Activated naive CD8-positive, alpha-beta T cell treated with anti-CD3 and anti-CD28 coated beads for 36 hours (primary cell): ENCODE measurements at places on chromosomes 5 and 9. TPM values are rescaled to one million over a fixed set of nuclear protein-coding genes. Genes with fewer than 3 reads are reported as not detected.

DNA sequence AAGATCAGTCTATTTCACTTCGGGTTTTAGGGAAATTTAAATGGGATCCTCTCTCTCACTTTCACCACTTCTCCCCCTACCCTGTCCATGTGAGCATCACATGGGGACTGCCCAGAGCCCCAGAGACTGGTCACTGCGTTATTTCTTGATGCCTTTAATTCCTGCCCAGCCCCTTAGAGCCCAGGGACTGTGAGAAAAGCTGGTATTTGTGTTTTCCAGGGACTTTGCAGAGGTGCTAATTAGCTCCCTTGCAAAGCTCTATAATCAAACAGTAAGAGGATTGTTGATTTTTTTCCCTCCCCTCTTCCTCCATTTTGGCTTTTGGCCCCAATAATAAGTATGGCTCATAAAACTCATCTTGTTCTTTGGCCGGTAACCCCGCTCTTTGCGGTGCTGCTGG is 35.6 kb downstream of the NTRK2 start:
- no peak for DNase-seq

DNA sequence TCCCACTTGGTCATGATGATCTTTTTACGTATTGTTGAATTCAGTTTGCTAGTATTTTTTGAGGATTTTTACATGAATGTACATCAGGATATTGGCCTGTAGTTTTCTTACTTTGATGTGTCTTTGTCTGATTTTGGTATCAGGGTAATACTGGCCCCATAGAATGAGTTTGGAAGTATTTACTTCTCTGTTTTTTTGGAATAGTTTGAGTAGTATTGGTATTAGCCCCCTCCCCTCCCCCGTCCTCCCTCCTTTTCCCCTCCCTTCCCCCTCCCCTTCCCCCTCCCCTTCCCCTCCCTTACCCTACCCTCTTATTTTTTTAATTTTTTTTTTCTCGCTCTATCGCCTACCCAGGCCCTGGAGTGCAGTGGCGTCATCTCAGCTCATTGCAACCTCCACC is 10.3 kb downstream of the CDK7 start:
- no peak for DNase-seq

DNA sequence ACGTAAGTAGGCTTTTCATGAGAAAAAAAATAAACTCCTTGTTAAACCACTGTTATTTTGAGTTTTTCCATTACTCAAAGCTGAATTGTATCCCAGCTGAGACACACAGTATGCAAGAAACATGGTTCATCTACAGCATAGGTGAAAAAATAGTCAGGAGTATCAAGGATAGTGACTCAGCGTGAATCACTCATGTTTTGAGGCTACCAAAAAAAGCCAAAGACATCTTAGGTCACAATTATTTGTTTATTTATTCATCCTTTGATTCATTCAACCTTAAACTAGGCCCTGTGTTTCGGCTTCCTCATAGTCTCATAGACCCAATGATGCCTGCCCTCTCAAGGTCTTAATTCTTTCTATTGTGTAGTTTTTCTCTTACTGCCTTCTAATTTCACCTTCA is 32.9 kb upstream of the STX17 start:
- no peak for DNase-seq

DNA sequence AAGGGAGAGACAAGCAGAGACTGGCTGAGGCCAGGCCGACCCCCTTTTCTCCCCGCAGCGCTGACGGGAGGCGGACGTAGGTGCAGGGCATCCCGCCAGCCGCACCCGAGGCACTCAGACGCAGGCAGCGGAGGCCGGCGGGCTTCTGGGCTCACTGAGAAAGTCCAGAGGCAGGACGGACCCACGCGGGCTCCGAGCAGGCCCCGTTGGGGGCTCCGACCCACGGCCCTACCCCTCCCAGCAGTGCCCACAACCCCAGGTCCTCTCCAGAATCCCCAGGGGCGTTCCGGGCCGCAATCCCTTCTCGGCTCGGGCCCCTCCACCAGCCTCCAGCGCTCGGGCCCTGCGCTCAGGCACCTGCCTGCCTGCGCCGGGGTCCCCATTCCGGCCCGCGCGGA is 543 bp downstream of the MTMR12 start:
- DNase-seq: peak; percentile 59

DNA sequence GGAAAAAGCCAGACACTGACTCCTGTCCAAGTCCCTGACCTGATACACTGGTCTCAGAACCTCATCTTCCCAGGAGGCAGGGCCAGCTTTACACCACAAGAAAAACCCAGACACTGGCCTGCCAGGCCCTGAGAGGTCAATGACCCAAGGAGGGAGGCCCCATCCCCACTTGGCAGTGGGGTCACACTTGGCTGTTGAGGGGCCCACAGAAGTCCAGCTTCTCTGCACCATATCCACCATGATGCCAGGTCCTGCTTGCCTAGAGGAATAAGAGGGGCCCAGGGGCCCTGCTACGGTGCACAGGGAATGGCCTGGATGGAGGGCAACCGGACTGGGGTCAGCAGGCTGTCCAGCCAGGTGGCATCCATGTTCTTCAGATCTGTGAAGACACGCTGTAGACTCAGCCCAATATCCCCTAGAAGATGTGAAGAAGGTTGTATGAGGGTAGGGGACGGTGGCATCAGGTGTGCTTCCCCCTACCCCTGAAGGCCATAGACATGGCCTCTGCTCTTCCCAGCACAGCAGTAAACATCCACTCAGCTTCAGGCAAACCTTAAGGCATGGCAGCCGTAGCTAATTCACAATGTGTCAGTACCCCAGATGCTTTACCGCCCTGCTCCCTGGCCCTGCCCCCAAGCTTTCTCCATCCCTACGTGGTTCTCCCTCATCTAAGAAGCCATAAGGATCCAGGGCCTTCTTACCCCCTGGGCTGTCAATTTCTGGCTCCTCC is 6.7 kb downstream of the IRF1 start:
- DNase-seq: no peak

GRCh38 chr5:17056141-17056631 is 120.1 kb upstream of the MYO10 start:
- no peak for DNase-seq

- no peak for DNase-seq
Observed at GRCh38 chr5:158054223-158055110, 195.5 kb upstream of the CLINT1 start.

GRCh38 chr5:149750596-149750995 is 20.5 kb downstream of the PPARGC1B start:
- DNase-seq: no peak

- DNase-seq: no peak
Observed at GRCh38 chr5:103849934-103850333, 287.3 kb upstream of the NUDT12 start.

- no peak for DNase-seq
Observed at GRCh38 chr9:89748831-89749499, 144.2 kb downstream of the GADD45G start.

GRCh38 chr9:21996438-21996837 is 1.8 kb downstream of the CDKN2B-AS1 start:
- DNase-seq: no peak

GRCh38 chr9:98403715-98404114 is 148.3 kb upstream of the TBC1D2 start:
- DNase-seq: no peak

GRCh38 chr5:132001647-132002561 is 9.6 kb downstream of the ACSL6 start:
- DNase-seq: no peak

DNA sequence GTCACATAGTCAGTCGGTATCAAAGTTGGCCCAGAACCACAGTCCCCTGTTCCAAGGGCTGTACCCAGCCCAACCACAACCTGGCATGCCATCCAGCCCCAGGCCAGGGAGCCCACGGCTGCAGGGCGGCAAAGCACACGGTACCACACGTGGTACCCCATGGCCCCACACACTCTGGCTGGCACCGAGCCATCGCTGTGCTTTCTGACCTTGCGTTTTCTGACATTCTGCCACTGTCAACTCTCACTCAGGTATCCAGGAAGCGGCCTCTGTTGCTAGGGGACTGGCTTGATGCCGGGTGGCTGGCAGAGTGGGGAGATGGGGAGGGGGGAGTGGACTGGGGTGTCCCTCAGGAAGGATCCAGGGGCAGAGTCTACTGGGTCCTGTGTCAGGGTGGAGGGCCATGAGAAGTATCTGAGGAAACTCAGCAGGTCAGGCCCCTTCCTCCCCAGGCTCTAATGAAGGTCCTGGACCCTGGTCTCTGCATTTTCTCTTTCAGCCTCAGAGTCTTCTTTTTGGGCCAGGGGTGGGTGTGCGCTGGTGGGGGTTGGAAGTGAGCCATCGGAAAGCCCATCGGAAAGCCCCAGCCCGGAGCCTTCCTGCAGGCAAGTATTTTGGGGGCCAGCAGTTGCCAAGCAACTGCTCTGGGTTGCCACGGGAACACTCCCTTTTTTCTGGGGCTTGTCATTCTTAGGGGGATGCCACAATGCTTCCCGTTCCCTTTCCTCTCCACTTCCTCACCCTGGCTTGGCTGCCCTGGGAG is 21.0 kb upstream of the RALGDS start:
- DNase-seq: peak; percentile 77

DNA sequence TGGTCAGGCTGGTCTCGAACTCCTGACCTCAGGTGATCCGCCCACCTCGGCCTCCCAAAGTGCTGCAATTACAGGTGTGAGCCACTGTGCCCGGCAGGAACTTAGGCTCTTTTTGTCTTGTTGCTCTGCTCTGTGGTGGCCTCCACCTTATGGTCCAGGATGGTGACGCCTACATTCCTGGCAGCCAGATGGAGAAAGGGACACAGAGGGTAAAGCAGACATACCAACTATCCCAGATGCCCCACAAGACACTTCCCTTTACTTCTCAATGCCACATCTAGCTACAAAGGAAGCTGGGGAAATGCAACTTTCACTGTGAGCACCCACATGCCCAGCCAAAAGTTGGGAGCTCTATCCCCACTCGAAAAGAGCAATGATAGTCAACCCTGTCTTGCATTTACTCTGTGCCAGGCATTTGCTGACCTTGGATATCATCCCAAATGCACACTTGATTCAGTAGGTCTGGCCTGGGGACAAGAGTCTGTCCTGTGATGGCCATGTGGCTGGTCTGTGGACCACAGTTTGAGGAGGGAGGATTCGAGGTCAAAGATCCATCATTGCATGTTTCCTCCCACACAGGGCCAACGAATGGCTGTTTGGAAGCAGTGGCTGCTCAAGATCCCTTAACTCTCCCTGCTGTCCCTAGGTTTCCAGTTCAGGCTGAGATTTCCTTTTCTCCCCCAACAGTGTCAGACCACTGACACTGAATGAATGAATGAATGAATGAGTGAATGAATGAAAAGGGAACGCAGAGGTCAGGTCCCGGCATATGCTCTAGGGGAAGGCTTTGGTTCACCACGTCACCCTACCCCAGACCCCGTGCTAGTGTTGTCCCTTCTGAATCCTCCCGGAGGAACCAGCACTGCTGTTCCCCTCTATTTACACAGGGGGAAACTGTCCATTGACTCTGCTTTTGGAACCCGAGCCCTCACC is 1.4 kb upstream of the ERGIC1 start:
- DNase-seq: no peak

DNA sequence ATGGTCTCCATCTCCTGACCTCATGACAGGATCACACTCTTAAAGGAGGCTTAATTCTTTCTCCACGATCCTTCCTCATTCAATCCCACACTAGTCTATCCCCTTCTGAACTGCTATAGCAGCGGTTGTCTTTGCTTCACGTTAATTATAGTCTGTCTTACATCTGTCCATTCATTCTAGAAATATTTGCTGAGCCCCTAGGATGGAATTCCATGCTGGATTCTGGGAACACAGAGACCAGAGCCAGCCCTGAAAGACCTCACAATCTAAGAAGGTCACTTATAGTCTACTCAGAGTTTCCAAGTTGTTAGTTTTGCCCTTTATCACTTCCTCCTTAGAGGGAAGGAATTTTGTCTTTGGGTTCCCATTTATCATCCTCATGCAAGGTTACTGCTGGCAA is 193.5 kb downstream of the GAS1 start:
- DNase-seq: no peak

DNA sequence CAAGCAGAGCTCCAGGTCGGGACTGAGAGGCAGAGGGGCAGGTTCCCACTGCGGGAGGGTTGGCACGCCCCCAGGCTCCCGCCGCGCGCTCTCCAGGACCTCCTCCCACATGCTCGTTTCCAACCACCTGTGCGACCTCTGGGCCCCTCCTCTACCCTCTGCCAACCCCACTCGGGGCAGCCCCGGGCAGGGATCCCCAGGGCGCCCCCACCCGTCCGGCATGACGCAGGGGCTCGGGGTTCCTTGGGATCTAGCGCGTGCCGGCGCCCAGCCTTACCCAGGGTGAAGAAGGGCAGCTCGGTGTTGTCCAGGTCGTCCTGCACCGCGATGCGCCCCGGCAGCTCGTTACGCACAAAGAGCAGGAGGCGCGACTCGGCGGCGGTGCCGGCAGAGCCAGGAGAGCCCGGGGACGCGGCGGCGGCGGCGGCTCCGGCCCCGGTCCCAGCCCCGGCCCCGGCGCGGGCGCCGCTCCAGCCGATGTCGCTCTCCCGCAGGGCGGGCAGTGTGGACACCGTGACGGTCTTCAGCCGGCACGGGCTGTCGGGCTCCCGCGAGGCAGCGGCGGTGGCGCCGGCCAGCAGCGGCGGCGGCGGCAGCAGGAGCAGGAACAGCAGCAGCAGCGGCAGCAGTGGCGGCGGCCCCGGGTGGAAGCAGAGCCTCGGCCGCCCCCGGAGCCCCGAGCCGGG is 494 bp downstream of the ASTN2 start:
- DNase-seq: no peak

DNA sequence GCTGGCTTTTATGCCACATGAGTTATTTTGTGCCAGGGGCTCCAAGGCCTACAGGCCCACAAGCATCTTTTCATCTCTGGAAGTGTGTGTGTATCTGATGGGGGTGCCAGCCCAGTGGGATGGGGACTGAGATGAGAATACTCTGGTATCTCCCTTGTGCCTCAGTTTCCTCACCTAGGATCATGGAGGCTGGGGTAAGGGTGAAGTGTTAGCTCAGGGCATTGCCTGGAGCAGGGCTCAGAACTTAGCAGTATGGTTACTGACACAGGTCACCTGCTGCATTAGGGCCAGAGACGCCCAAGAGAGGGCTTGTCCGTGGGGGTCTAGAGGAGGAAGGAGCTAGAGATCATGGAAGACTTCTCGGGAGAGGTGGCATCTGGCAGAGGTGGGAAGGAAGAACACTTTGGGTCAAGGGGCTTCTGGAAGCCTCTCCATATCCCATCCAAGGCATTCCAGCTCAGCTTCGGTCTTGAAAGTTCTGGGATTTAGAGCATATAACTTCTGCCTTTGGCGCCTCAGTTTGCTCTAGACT is 742 bp upstream of the WNK2 start:
- no peak for DNase-seq

- no peak for DNase-seq
Observed at GRCh38 chr9:98900725-98901124, 43.0 kb upstream of the COL15A1 start.

- DNase-seq: no peak
Observed at GRCh38 chr5:133232911-133233310, 181.1 kb downstream of the HSPA4 start.

DNA sequence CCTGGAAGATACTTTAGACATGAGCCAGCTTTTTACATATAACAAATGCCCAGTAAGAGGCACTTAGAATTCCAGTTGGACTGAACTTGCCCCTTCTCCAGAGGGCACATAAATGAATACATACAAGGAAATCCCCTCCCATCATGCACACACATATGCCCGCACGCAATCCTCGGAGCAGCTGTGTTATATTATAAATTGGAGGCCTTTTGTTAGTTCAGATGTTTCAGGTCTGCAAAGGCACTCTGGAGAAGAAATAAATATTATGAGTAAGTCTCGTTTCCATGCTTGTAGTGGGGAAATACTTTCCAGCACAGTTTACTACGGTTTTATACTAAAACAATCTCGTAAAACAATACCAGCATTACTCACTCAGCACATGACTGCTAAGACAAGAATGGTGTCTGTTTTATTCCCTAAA is 17.6 kb upstream of the MUSK start:
- no peak for DNase-seq

CDC20B gene
- not detected for total RNA-seq

LHX2 gene
- not detected for total RNA-seq

LCN12 gene
- total RNA-seq: 0.84 TPM

SPATA31E1 gene
- not detected for total RNA-seq

PLPP7 gene
- total RNA-seq: 0.42 TPM

SGCD gene
- not detected for total RNA-seq

PPP3R2 gene
- not detected for total RNA-seq
